ENCODE measurements at places on chromosomes 1 and 21.
A peak's percentile ranks its signal among the peaks of the same experiment; 100 is the strongest.

GRCh38 chr1:157880621-157881020 lies 39.0 kb upstream of the CD5L start:
- DNase-seq, result no peak

- no peak for DNase-seq
Measured at GRCh38 chr1:26049531-26050247, 3.8 kb upstream of the SLC30A2 start.

DNA sequence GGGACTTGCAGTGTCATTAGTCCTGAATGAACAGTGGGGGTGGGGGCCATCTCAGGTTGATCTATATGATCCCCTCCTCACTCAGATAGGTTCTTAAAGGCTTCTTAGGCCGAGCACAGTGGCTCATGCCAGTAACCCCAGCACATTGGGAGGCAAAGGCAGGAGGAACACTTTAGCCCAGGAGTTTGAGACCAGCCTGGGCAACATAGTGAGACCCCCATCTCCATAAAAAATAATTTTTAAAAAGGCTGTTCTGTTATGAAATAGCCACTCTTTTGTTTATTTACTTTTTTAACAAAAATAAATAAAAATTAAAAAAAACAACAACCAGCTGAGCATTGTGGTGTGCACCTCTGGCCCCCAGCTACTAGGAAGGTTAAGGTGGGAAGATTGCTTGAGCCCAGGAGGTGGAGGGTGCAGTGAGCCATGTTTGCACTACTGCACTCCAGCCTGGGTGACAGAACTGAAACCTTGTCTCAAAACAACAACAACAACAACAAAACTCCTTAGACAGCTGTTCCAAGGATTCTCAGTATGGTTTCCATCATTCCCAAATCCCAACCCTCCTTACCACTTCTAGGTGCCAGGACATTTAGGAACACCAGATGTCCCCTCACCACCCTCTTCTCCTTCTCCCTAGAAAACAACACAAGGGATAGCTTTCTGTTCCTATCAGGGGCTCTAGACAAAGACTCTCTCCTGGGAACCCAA lies 2.0 kb upstream of the TRAPPC3 start:
- peak; percentile 5 for DNase-seq

DNA sequence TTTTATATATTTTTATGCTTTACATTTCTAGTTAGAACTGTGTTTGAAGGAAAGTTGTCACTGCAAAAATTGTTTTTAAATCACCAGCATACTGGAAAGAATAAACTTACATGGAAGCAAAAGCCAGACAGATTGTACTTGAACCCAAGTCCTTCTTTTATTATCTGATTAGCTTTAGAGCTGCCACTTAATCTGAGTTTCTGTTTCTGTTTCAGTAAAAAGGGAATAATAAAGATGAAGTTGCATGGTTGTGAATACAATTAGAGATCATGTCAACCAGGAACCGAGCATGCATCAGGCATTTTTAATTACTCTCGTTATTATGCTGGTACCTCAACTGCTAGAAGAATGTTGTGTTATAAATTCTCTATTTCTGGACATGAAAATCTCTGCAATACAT lies 76.9 kb upstream of the EXO1 start:
- DNase-seq, result no peak

- DNase-seq, result no peak
Measured at GRCh38 chr1:26153966-26154532, 4.8 kb upstream of the FAM110D start.

DNA sequence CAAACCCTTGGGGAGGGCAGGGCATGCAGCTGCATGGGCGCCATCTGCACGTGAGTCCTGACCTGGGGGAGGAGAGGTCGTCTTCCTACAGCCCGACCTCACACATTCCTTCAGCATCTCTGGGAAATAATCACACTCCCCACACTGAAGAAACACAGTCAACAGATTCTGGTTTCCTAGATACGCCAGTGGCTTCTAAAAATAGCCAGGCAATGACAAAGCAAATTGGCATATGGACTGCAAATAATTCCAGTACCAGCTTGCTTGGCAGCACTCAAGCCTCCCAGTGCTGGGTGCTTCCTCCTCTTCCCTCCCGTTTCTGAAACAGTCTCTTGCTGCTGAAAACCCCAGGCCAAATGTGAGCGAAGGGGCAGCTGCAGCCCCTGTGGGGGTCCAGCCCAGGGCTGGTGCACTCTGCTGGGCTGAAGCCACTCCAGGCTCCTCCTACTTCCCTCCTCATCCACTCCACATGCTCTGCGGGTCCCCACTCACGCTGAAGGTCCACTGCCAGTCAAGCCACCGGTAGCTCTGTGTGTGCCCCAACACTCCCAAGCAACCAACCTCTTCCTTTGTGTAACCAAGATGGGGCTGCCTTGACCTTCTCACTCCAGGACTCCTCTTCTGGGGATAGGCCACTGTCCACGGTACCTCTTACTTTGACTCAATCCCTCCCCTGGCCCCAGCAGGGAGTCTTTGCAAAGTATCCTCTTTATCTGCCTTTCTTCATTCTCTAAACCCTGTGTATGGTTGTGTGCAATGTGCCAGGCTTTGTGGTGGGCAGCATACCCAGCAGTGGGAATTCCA lies 69.0 kb downstream of the KCND3 start:
- DNase-seq, result no peak

DNA sequence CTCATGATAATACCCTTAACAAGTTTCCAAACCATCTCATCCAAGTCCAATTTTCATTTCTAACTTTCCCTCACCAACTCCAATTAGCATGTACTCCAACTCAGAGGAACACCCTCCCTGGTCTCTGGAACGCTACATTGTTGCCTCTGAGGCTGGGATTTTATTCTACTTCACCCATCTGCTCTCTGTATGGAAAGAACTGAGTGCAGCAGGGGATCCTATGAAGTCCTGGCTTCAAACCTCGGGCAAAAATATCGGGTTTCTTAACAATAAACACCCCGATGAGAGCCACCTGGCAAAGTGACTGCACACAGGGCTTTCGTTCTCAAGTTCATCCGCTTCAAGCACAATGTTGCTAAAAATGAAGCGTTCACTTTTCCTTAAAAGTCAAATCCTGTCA lies 99.6 kb downstream of the CRB1 start:
- no peak for DNase-seq

- no peak for DNase-seq
Measured at GRCh38 chr1:39944410-39945112, 10.4 kb upstream of the MFSD2A start.

- no peak for DNase-seq
Measured at GRCh38 chr21:16046656-16047330, 317.0 kb downstream of the USP25 start.

GRCh38 chr1:185338719-185339622 lies 21.9 kb upstream of the IVNS1ABP start:
- peak; percentile 64 for DNase-seq

DNA sequence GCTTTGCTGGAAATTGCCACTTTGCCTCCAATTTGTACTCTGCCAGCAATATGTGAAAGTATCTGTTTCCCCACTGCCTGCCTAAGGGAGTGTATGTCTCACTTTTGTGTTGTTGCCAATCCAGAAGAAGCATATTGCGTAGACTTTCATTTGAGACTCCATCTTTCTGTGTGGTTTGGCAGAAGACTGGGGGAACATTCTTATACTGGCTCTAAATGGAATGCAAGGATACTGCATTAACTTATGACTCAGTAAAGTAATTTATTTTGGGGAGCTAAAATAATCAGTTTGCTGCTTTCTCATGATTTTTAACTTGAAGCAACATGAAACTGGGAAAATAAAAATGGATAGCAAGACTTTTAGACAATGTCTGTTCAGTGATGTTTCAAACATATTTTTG lies 107.7 kb upstream of the TMPRSS2 start:
- no peak for DNase-seq

GRCh38 chr1:55146781-55147180 lies 68.4 kb downstream of the USP24 start:
- DNase-seq, result no peak

- no peak for DNase-seq
Measured at GRCh38 chr1:247551721-247552120, 2.8 kb downstream of the GCSAML start.

GRCh38 chr1:9589144-9589718 lies 520 bp downstream of the TMEM201 start:
- peak; percentile 32 for DNase-seq

GRCh38 chr1:29506678-29507225 lies 270.4 kb downstream of the PTPRU start:
- no peak for DNase-seq

DNA sequence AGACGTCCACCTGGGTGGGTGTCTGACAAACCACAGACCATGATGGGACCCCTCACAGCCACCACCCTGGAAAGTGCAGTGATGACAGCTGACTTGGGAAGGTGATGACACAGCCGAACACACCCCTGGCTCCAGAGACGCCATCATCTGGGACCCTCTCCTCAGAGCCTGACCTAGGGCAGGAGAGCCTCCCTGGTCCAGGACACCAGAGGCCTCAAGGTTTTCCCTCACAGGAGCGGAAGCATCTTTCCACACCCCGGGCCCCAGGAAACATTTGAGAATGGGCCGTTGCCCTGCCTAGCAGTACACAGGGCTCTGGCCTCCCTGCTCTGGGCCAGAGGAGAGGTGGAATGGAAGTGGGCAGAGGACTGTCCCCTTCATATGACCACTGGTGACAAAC lies 79.7 kb downstream of the SYT2 start:
- no peak for DNase-seq

DNA sequence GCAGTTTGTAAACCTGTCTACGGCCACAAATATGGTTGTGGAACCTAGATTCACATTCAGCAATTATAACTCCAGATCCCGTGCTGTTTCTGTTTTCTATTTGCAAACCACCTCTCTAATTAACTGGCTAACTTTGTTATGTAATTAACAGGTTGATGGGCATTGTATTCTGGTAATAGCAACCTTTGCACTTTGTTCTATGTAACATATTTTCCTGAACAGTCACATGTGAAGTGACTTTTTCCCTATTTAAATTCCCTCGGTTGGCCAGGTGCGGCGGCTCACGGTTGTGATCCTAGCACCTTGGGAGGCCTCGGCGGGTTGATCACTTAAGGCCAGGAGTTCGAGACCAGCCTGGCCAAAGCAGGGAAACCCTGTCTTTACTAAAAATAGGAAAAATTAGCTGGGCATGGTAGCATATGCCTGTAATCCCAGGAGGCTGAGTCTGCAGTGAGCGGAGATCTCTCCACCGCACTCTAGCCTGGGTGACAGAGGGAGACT lies 1.4 kb downstream of the ACADM start:
- no peak for DNase-seq
